ENCODE measurements at places on chromosomes 2 and 18.

- no peak for DNase-seq
These were observed 264.6 kb upstream of the STON1 start for GRCh38 chr2:48265169-48266030.

DNA sequence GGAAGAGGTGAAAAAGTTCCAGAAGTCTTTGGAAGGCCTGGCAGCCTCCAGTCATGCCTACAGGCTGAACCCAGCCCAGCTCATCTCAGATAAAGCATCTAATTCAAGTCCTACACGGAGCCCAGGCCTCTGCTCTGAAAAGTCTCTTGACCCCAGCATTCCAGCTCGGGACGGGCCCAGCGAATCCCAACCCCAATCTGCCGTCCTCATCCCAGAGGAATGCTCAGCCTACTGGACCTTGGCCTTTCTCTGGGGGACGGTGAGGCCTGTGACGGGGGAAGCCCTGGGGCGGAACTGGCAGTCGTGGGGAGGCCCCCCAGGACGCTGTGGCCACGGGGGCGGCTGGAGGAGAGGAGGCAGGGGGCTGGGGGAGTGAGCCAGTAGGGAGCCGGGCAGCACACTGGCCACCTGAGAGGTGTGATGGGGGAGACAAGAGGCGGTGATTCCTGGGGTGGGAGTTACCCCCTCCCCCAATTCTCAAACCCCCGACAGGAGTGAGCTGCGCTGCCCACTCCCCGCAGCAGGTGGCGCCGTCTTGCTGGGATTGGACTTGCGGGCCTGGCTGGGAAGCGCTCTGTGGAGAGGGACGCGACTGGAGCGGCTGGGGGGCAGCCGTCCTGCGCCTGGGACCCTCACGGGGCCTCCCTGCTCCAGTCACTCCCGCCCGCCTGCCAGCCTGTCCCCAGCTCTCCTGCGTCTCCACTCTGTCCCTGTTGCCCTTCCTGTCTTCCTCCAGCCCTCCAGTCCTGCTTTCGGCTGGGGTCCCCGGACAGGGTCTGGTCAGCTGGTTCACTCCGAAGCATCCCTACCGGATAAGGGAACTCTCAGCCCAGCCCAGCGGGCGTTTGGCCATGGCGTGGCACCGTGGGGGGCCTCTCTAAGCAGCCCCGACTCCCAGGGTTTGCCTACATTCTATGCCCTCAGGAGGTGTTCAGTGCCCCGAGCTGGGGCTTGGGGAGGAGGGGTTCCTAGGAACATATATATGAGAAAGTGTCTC is 182.6 kb upstream of the HAAO start:
- DNase-seq = peak; percentile 43

GRCh38 chr18:6370410-6370809 is 44.3 kb downstream of the L3MBTL4 start:
- DNase-seq = no peak

DNA sequence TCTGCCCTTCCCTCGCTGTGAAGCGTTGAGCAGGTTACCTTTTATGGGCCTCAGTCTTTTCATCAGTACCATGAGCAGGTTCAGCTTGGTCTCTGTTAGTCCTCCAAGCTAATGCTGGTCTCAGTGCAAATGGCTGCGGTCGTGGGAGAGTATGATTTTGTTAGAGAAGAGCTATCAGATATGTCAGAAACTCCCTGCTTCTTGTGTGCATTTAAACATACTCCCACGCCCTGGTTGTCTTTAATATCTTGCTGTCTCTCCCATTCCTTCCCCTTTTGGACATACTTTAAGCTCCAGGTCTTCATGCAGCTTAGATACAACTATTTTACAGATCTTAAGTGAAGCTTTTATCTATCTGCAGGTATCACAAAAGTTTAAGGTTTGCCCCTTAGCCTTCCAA is 62.9 kb downstream of the EFR3B start:
- no peak for DNase-seq

DNA sequence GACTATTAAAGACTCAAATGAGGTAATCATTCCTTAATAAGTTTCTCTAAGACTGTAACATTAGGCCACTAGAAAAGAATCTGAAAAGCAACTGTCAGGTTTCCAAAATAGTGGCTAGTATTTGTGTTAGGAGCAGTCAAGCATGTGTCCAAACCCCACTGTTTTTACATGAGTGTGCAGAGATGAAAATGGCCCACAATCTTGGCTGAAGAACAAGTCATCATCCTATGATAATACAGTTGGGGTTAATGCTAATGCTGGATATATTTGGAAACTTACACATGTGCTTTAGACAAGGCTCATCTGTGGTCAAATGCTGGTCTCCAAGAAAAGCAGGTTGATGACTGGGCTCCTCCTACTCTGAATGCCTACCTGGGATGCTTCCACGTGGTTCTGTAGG is 73.6 kb downstream of the MAIP1 start:
- no peak for DNase-seq

- no peak for DNase-seq
These were observed 406.6 kb downstream of the ARHGAP15 start for GRCh38 chr2:143535802-143536201.

GRCh38 chr2:223884399-223884798 is 47.0 kb upstream of the AP1S3 start:
- DNase-seq = peak; percentile 3

- no peak for DNase-seq
These were observed 23.8 kb downstream of the SOWAHC start for GRCh38 chr2:109637749-109638570.

GRCh38 chr2:16262526-16263178 is 322.3 kb downstream of the MYCN start:
- no peak for DNase-seq

DNA sequence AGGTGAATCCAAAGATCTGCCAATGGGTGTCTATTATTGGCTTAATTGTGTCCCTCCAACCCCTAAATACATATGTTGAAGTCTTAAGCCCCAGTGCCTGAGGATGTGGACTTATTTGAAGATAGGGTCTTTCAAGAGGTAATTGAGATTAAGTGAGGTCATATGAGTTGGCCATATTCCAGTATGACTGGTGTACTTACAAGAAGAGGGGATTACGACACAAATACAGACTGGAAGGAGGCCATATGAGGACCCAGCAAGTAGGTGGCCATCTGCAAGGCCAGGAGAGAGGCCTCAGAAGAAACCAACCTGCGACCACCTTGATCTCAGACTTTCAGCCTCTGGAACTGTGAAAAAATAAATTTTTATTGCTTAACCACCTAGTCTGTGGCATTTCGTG is 121.1 kb upstream of the FN1 start:
- no peak for DNase-seq

DNA sequence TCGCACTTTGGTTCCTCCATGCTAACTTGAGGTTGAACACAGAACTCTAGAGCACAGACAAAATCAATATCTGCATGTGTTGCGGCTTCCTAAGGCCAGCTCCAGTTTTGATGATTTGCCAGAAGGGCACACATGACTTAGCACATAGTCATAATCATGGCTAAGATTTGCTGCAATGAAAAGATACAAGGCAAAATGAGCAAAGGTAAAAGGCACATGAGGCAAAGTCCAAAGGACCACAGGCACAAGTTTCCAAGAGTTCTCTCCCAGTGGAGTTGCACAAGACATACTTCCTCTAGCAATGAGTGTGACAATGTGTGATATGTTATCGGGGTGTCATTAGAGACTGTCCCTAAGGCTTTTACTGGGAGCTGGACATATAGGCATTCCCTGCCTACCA is 24.2 kb upstream of the CXXC1 start:
- DNase-seq = no peak

GRCh38 chr2:203071148-203071547 is 56.5 kb downstream of the NBEAL1 start:
- DNase-seq = no peak

DNA sequence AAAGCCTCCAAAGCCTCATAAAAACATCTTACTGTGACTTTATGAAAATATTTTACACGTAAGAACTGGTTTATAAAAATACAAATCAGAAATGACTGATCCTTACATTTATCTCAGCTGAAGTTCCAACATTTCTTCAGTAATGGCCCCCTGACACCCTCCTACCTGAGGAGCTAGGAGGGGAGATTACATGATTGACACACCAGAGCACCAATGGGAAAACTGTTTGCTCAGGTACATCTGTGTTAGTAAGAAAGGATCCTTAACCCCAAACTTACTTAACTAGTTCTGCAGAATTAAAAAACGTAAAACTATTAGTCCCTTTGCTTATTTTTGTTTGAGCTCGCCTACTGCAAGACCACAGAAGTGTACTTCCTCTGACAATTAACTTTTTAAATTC is 27.0 kb downstream of the ENOSF1 start:
- no peak for DNase-seq

Measured in fibroblast of skin of left quadriceps (primary cell).